ENCODE measurements at places on chromosomes 16 and 17.

DNA sequence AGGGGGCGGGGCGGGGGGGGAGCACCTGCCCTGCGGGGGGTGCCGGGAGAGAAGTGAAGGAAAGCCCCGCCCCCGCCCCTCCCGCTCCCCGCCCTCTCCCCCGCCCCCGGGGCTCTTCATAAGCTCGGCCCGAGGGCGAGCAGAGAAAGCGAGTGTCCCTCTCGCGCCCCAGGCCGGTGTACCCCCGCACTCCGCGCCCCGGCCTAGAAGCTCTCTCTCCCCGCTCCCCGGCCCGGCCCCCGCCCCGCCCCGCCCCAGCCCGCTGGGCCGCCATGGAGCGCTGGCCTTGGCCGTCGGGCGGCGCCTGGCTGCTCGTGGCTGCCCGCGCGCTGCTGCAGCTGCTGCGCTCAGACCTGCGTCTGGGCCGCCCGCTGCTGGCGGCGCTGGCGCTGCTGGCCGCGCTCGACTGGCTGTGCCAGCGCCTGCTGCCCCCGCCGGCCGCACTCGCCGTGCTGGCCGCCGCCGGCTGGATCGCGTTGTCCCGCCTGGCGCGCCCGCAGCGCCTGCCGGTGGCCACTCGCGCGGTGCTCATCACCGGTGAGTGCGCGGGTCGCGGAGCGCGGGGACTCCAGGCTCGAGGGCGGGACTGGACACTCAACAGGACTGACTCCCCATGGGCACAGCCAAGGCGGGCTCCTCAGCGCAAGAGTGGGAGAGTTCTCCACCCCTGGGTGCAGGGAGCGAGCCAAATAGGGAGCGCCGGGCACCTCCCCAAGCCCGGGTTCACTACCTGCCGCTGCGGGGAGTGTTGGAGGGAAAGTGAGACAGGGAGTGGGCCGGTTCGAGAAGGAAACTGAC is at the start of gene HSD11B2:
HSD11B2 (plus strand) TSS at position 145 of the 798 bp plus-strand sequence; CDS start at position 273, 128 bp downstream.
- peak; percentile 46 for DNase-seq

GRCh38 chr17:35119370-35120165 is at the start of gene RAD51D:
RAD51D (minus strand) TSS chr17:35119860; CDS start chr17:35119613, 247 bp downstream.
- DNase-seq: peak; percentile 74

DNA sequence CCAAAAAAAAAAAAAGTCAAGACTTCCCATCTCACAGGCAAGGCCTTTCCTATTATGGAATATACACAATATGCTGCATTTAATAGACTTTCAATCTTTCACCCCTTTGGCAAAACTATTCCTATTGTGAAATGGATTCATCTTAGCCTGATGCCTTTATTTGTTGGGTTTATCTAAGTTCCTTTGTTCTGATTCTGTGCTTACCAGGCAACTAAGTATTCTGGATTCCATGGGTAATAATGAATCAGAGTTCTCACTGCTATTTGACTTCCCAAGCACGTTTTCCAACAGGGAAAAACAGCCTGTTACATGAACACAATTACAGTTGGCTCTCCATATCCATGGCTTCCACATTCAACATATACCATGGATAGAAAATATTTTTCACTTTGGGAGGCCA is 135.5 kb downstream of the MYO1D start:
- DNase-seq: no peak

DNA sequence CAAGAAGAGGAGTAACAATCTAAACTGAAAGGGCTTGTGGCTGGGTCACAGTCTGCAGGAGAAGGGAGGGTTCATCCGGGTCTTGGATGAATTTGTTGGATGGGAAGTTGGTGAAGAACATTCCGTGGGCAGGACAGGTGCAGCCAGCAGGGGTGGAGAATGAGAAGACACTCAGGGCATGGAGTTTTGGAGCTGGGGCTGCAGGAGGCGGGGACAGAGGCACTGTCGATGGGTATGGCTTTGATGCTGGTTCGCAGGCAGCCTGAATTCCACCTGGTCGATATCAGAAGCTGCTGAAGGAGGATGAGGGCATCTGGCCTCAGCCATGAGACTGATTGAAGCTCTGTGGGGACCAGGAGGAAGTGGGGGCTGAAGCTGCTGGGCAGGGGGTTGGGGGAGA is 36.1 kb upstream of the CBFA2T3 start:
- DNase-seq: no peak

- DNase-seq: no peak
These were observed 3.1 kb upstream of the GPS2 start for GRCh38 chr17:7318121-7318860.

DNA sequence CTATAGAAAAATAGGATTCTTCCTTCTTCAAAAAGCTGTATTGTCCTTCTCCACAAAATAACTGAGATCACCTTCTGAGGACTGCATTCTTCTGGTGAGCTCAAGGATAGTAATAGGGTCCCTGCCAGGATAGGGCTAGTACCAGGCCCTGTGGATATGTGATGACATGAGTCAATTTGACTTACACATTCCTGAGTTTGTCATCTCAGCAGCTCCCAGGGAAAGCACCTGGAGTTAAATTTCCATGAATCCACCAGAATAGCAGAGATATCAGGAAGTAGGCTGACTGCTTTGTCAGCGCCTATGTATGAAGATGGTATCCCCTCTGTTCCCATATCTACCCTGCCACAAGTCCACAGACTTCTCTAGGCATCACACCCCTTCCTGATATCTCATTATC is 225.8 kb downstream of the PMP22 start:
- peak; percentile 20 for DNase-seq

DNA sequence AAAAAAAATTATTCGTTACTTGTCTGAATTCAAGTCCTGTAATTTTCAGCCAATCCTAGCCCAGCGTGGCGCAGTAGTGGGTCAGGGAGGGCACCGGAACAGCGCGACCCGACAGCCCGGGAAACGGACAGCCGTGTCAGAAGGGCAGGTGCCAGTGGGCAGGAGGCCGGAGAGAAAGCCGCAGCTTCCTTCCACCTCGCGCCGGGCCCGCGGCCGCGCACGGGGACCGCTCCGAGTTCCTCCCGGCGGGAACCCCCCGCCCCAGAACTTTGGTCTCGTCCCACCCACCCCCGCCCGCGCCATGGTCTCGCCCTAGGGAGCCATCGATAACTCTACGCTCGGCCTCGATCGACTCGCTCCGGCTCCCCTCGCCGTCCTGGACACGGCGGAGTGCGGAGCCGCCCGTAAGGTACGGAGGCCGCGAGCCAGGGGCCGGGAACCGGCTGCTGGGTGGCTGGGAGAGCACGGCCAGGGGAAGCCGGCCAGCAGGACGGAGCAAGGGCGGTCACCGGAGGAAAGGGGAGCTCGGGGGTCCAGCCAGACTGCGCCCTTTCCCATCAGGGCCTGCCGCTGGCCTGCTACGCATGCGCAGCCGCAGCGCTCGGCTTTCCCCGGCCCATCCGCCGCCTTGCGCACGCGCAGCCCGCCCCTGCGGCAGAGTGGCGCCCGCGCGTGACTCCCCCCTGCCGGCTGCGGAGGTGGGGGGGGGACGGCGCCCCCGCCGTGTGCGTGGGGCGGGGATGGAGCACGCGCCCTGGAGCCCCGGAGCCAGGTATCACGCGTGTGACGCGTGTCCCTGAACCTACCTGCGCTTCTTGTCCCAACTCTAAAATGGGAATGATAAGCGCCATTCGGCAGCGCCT is at the start of gene MLST8:
MLST8 (plus strand) TSS at position 351 of the 863 bp plus-strand sequence. CDS start 632 bp downstream, outside the sequence.
- DNase-seq: peak; percentile 87

- DNase-seq: peak; percentile 69
These were observed 444.0 kb downstream of the HS3ST3B1 start for GRCh38 chr17:14744761-14745473.

GRCh38 chr17:59845595-59846393 is 46.9 kb downstream of the TUBD1 start:
- DNase-seq: peak; percentile 78

DNA sequence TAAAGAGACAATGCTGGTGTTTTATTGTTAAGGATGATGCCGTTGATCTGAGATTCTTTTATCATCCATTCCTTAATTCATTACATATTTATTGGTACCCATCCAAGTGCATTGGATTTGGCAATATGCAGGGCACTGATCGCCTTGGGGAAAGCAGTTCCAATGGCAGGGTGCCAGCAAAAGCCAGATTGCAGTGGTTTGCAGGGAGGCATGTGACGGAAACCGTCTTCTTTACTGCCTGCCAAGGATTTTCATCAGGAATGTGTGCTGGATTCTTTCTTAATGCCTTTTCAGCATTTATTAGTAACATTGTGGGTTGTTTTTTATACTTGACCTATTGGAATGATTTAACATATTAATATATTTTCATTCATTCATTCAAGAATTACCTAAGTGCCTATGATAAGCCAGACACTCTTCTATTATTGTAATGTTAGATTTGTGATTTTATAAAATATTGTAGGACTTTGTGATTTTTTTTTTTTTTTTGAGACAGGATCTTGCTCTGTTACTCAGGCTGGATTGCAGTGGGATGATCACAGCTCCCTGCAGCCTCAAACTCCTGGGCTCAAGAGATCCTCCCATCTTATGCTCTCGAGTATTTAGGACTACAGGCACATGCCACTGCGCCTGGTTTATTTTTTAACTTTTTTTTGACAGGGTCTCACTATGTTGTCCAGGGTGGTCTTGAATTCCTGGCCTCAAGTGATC is 93.4 kb upstream of the TNRC6A start:
- DNase-seq: peak; percentile 98

DNA sequence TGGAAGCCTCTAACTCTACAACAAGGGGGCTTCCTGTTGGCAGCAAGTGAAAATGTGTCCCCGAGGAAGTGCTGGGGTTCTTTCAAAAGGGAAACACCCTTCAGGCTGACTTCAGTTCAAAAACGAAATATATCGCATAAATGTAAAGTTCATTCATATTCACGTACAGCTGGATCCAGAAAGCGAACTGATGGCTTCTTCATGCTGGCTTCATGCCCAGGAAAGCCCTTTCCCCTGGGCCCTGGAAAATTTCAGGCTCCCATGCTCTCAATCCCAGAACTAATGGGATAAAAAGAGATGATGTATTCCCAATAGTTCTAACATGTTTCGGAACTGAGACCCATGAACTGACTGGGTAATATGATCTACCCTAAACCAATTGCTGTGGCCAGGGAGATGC is 104.7 kb upstream of the CDH13 start:
- DNase-seq: no peak

GRCh38 chr17:77445760-77446532 is 305.2 kb downstream of the SEC14L1 start:
- DNase-seq: no peak

- peak; percentile 15 for DNase-seq
These were observed 25.8 kb downstream of the LITAF start for GRCh38 chr16:11560701-11561453.

DNA sequence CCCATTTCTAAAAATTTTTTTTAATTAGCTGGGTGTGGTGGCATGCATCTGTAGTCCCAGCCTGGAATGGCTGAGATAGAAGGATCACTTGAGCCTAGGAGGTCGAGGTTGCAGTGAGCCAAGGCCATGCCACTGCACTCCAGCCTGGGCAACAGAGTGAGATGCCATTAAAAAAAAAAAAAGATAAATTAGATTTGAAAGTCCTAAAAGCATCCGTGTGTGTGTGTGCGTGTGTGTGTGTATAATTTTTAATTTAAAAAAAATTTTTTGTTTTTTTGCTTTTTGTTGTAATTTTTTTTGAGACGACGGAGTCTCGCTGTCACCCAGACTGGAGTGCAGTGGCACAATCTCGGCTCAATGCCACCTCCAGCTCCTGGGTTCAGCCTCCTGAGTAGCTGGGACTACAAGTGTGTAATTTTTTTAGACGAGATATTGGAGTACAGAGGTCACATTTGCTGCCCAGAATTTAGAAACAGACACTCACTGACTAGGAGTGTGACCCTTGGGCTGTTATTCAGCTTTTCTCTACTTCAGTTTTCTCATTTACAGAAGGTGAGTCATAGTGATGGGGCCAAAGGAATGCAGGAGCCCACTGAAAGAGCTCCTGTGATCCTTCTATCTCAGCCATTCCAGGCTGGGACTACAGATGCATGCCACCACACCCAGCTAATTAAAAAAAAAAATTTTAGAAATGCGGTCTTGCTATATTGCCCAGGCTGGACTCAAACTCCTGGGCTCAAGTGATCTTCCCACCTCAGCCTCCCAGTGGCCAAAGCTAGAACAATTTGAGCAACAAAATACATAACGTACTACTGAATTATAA is 25.5 kb upstream of the TBX4 start:
- DNase-seq: peak; percentile 38

DNA sequence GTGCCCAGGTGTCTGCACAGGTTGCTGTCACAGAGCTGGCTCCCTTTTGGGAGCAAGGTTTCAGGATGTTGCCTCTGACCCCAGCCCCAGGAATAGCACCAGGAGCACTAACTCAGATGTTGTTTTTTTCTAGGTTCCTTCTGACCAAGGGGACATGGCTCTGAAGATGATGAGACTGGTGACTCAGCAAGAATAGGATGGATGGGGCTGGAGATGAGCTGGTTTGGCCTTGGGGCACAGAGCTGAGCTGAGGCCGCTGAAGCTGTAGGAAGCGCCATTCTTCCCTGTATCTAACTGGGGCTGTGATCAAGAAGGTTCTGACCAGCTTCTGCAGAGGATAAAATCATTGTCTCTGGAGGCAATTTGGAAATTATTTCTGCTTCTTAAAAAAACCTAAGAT is 28.1 kb downstream of the SCPEP1 start:
- no peak for DNase-seq

DNA sequence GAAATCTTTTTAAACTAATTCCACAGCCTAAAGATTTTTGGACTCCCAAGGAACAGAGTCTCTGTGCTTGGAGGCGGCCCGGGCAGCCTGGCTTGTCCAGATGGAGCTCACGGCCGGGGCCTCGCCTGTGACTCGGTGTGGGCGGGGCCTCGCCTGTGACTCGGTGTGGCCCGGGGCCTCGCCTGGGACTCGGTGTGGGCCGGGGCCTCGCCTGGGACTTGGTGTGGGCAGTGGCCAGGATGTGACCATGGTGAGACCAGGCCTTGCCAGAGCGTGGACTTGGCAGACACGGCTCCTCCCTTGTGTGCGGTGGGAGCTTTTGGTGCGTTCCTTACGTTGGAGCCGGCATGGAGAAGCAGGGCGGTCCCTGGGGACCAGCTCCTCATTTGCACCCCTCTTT is 92.3 kb downstream of the METRNL start:
- no peak for DNase-seq

DNA sequence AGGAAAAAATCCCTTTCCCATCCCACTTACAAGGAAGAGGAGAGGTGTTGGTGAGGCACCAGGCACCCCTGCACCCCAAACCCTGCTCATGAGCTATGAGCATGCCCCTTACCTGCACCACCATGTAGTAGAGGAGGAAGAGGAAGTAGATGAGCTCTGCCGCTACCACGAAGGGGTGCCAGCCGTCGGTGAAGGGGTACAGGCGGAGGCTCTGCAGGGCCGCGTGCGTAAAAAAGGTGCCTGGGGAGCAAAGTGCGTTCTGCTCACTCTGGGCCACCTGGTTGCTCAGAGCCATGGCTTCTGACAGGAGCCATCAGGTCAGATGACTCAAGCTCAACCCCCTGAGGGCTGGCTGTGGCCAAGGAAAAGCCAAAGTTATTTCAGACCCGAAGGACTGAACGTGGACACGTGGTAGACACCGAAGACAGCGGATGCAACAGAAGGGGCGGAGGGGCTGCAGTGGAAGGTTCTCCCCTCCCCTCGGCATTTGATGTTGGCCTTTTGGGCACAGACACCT is 25.3 kb upstream of the GCSH start:
- DNase-seq: no peak

DNA sequence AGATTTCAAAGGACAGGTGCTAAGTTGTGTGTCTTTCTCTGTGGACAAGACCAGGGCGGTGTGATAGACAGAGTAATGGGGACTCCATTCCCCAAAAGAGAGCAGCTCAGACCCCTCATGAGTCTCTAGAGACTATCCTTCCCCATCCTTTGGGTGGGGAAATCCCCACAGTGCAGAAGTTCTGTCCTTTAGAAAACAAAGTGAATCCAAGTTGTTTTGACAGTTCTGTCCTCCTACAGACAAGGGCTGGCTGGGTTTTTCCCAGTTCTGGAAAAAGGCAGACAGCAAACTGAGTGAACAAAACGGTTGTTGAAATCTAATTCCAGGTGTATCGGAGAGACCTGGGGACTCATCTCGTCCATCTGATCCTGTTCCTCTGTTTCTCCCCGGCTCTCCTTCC is 11.0 kb upstream of the HAS3 start:
- DNase-seq: no peak
